ENCODE measurements at places on chromosomes 6 and 20.

DNA sequence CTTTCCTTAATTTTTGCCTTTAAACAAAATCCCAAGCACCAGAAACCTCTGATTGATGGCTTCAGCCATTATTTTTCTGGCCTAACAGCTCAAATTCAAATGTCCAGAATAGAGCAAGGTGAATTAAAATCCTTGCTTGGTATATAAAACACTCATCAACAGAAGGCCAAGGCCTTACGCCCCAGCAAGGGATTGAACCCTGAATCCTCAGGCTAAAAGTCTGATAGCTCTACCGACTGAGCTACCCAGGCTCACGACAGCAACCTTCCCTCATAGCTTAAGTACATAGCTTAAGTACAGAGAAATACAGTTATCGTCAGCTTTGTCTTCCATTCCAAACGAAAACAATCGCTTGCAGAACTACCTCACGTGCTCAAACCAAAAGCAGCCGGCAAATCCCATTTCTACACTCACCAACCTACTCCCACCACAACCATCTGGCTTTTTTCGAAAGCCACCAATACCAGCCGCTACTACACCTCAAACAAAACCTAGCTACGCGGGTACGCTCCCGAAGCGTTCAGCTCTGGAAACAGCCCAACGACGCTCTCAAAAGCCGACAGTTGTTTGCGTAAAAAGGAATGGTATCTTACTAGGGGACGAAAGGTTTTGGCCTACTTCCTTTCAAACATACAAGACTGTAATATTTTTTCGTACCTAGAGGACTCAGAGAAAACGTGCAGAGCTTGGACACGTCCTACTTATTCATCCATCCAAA lies 167.5 kb downstream of the GPX5 start:
- peak; percentile 25 for DNase-seq

DNA sequence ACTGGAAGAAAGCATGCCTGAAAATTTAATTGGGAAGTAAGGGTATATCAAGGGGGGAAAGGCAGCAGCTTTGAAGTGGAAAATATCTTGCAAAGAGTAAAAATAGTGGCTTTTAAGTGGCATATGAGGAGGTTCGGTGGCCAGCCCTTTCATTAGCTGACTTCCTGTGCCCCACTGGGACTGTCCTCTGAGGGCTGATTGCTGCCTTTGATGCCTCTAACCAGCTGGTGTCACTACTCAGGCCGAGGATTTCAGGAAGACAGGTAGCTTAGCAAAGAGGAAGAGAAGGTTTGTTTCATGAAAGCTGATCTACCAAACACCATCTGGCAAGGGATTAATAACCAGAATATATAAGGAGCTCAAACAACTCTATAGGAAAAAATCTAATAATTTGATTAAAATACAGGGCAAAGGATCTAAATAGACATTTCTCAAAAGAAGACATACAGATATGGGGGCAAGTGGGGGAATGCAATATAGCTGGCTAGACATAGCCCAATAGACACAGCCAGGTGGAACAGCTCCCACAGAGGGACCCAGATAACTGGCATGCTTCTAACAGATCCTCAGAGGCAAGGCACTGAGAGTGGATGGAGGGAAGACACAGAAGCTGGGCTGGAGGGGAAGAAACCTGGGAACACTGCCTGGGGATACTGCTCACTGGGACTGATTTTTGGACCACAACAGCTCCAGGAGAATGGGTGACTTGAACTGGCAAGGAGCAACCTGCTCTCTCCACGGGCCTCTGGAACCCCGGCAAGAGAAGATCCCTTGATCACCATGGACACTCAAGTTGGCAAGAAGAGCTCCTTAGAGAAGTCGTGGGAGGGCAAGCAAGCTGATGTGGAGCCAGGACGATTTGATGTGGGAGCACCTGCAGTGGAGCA lies 33.2 kb downstream of the CCN2 start:
- no peak for DNase-seq

- peak; percentile 71 for DNase-seq
Measured at GRCh38 chr6:26003102-26003694, 40.6 kb downstream of the TRIM38 start.

DNA sequence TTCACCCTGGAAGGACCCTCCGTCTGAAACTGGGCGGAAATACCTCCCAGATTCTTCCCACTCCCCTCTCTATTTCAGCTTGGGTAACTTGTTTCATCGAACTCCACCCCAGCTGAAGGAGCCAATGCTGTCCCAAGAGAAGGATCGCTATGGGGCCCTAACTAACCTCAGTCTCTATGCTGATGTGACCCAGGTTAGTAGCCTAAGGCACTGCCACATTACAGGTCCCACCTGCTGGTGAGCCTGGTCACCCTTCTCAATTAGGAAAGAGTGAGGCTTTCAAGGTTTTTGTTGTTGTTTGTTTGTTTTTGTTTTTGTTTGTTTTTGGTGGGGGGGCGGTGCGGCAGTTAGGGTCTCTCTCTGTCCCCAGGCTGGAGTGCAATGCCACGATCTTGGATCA lies 168.4 kb downstream of the OR2B2 start:
- peak; percentile 22 for DNase-seq

DNA sequence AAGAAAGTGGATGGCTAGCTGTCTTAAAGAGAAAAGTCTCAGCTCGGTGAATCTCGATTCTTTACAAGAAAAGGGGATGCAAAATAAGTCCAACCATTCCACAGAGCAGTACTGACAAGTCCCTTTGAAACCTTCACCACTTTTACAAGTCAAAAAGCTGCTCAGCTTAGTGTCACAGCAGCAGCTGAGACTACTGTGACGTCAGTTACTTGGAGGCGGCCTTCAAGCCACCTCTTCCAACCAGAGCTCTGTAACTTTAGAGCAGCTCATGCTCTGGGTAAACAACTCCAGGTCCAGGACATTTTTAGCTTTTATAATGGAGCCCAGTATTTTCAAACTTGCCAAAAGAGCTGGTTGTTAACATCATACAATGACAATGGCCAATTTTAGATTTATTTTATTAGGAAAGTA lies at the start of gene KIAA0408:
KIAA0408 (minus strand) TSS at position 159 of the 411 bp plus-strand sequence. CDS start 5,408 bp downstream, outside the sequence.
- DNase-seq = peak; percentile 82

- no peak for DNase-seq
Measured at GRCh38 chr6:154981079-154981870, 13.8 kb upstream of the TIAM2 start.

- no peak for DNase-seq
Measured at GRCh38 chr20:13349235-13349604, 128.1 kb downstream of the ISM1 start.
